Activated T-helper 9 cell treated with anti-CD3 and anti-CD28 coated beads, Interleukin-2, amount 50 U/mL, for 16 hours (primary cell): ENCODE measurements at places on chromosomes 4 and X.

DNA sequence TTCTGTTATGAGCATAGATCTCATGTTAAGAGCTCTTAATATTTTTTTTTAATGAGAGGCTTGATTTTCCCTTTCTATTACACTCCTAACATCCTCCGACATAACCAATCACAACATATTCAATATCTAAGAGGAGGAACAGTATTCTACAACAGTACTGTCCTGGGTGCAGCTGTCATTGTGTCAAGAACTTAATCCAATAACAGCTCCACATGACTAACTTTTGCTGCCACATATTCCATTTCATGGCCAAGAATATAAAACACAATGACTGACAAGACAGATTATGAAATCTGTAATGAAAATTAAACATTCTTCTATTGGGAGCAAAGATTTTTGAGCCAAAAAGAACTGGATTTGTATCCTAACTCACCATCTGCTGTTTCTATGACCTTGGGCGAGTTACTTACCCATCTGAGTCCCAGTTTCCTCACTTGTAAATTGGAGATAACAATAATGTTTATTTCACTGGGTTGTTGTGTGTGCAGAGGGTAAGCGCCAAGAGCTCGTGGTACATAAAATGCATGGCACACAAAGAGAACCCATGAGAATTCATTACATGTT is 405.6 kb downstream of the SPRY1 start:
- DNase-seq: no peak

- no peak for DNase-seq
These were observed 170.1 kb upstream of the PGRMC2 start for GRCh38 chr4:128457726-128458125.

DNA sequence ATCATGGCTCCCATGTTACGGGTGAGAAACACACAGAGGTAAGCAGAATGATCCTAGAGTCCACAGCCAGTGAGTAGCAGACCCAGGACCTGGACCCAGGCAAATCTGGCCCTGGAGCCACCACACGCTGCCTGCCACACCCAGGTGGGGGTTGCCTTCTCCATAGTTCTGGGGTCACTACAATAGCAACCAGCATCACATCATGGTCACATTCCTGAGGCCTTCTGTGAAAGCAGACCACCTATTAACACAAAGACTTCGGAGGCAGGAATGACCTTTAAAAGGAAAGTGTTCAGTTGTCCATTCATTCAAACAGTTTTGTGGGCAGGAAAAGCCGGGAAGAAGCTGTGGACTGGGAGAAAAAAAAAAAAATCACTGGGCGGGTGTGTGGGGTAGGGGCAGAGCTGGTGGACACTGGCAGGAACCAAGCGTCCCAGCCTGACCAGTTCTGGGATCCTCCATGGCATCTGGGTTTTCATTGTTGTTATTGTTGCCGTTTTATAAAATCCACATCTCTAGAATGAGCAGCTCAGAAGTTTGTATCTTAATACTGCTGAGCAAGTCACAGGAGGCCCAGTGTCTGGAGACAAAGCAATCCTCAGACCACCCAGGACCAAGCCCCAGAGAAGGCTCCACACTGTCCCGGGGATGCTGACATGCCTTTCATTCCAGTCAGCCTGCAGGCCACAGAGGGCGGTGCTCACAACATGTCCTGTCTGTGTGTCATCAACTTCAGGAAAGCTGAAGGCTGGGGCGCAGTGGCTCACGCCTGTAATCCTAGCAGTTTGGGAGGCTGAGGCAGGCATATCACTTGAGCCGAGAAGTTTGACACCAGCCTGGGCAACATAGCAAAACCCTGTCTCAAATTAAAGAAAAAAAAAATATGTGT is 67.0 kb downstream of the SEL1L3 start:
- no peak for DNase-seq

- DNase-seq: no peak
These were observed at the start of gene FAM149A for GRCh38 chr4:186104114-186104889. FAM149A (plus strand) TSS chr4:186104704.

DNA sequence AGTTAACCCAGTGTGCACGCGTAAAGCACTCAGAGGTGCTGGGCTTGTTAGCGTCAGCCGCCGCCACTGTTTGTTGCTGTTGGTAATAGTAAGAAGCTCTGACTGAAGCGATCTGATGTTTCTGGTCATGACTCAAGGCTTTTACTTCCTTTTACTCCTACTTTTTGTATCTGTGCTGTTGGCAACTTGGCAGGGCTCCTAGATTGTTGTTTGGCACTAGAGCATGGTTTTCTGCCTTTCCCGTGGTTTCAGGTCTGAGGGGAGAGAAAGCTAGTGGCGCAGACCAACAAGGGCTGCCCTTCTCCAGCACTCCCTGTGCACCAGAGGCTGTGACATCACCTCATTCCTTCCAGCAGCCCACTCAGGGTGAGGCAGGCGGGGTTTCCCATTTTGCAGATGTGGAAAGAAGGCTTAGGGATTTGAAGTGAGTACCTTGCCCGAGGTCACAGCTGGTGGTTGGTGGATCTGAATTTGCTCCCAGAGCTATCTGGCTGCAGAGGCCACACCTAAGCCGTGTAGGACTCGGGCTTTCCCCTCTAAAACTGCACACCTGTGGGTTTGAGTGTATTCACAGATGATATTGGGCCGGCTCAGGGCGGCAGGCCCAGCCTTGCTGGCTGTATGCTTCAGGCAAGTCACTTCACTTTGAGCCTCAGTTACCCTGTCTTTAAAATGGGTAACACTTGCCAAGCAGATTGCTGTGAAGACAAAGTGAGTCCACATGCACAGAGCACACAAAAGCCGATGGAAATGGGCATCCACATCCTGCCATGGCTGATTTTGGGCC is 51.2 kb upstream of the TADA2B start:
- no peak for DNase-seq

DNA sequence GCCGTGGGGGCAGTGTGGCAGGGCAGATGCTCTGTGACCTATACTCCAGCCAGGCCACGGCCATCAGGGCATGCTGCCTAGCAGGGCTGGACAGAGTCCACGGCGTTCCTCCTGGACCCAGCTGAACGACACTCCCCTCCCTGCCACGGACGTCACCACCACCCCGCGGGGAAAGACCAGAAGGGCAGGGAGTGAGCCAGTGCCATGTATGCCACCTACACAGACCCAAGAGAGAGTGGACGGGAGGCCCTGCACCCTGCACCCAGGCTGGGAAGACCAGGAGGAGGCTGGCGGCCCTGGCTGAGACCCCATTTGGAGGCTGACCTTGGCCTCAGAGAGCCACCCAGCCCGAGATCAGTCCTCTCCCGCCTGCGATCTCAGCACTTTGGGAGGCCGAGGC is 101.9 kb downstream of the FAM53A start:
- DNase-seq: no peak

GRCh38 chrX:35340465-35340864 is 397.9 kb downstream of the FAM47B start:
- no peak for DNase-seq

- no peak for DNase-seq
These were observed 136.4 kb downstream of the HHIP start for GRCh38 chr4:144782345-144782744.

DNA sequence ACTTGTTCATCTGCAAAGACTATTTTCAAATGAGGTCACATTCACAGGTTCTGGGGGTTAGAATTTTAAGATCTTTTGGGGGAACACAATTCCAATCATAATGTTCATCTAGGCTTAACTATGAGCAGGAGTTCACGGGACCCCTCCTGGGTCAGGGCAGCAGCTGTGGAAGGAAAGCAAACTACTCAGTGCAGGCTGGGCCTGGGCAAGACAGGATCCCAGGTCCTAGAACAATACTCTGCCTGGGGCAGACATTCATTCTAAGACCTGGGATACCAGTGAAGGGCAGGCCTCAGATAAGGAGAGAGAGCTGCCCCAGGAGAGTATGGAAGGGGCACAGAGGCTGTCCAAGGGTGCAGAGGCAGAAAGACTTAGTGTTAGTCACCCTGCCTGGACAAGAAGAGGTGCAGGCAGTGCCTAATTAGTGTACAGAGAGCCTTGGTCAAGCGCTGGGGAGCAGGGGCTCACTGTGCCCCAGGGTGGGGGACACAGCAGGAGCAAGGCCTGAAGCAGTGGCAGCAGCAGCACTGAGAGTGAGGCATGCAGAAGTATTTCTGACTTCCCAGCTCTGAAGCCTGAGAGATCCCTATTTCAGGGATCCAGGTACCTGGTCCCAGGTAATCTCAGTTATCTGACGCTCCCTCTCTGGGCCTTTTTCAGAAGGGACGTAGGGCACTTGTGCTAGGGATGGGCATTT is 123.0 kb upstream of the MAMLD1 start:
- no peak for DNase-seq

GRCh38 chr4:100651499-100652175 is 133.8 kb upstream of the EMCN start:
- DNase-seq: no peak

GRCh38 chrX:10725071-10725470 is 104.7 kb upstream of the MID1 start:
- DNase-seq: no peak

GRCh38 chr4:82599336-82599735 is 37.5 kb upstream of the TMEM150C start:
- DNase-seq: no peak
